ENCODE measurements at places on chromosomes 6 and 20.

- no peak for DNase-seq
Measured at GRCh38 chr6:30814146-30815040, 69.9 kb upstream of the DDR1 start.

DNA sequence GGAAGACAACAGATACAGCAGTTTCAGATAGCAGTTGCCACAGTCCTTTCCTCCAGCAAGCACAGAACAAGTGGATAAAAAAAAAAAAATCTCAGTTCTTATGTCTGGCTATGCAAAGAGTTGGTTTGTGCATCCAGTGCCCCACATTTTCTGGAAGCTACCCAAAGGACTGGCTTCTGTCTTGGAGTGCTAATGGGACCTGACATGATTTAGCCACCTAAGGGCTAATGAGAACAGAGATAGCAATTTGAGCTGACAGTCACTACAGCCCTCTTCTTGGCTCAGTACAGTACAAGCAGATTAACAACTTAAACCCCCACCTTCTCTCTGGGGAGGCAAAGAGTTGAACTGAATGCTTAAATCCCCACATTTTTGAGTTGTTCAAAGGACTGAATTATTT is 976.8 kb downstream of the TBC1D32 start:
- no peak for DNase-seq

GRCh38 chr6:49890988-49891387 is 24.7 kb upstream of the CRISP1 start:
- DNase-seq, result no peak

- peak; percentile 74 for DNase-seq
Measured at GRCh38 chr6:73262671-73263569, at the start of gene KHDC1. Gene KHDC1, minus strand, starts transcription at chr6:73263196. Its CDS starts 20,679 bp downstream, at chr6:73242517.

- no peak for DNase-seq
Measured at GRCh38 chr20:23631981-23632710, 5.6 kb downstream of the CST3 start.

- no peak for DNase-seq
Measured at GRCh38 chr6:2948228-2949025, 22.9 kb downstream of the SERPINB6 start.

- DNase-seq, result no peak
Measured at GRCh38 chr6:126027601-126028000, 41.3 kb downstream of the TRMT11 start.

DNA sequence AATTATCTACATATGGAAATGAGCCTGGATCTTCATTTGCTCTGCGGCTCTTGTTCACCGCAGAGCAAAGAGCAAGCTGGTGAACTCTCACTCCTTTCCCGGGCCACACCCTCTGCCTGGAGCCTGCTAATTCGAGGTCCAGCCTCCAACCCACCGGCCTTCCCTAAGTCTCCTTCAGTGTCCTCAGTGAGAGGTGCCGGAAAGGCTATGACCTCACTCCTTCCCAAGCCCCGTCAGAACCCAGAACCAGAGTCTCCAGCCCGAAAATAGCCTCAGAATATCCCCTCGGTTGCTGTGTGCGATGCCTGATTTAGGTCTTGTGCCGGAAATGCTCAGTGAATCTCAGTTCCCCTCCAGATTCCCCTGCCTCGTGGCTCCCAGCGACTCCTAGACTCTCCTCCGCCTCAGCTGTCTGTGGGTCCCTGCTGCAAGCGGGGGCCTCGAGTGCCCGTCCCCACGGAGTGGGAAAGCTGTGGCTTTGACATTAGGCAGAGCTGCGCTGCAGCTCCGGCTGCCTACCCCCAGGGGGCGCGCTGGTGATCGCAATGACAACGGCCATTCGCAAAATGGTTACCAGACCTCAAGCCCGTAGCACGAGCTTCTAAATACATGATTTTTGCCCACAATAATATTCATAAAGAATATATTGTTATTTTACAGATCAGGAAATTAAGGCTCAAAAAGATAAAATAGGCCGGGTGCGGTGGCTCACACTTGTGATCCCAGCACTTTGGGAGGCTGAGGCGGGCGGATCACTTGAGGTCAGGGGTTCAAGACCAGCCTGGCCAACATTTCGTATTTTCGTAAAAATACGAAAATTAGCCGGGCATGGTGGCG is 4.1 kb upstream of the BNIP5 start:
- DNase-seq, result peak; percentile 30

DNA sequence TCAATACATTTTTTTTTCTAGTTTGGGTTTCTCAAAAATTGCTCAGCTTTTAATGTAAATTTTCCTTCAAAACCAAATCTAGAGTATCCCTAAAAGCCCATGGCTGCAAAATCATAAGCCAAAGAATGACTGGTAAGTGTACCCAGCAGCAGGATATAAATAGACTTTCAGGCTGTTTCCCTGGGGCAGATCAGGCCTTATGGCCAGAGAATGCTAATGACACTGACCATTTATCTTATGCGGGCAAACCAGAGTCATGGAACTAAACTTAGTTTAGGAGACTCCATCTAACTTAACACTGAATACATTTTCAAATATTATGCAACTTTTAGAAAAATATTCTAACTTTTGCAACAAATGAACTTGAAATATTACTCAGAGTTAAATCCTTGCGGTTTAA is 7.4 kb downstream of the OSER1 start:
- DNase-seq, result no peak

GRCh38 chr20:41359541-41360011 is 7.0 kb downstream of the EMILIN3 start:
- no peak for DNase-seq

GRCh38 chr20:45429618-45430017 is 13.7 kb downstream of the PIGT start:
- no peak for DNase-seq

GRCh38 chr6:76972474-76972873 is 490.8 kb downstream of the HTR1B start:
- no peak for DNase-seq

DNA sequence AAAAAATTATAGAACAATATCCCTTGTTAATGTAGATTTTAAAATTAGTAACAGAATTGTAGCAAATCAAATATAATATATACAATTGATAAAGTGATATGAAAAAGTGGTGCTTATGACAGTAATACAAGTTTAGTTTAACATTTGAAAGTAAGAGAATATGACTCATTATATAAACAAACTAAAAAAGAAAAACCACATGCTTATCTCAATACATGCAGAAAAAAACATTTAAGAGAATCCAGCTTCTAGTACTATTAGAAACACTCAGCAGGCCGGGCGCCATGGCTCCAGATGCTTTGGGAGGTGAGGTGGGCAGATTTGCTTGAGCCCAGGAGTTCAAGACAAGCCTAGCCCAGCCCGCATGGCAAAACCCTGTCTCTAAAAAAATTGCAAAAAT is 60.7 kb upstream of the LAMA2 start:
- DNase-seq, result no peak

GRCh38 chr6:169220068-169220964 is 33.3 kb downstream of the THBS2 start:
- no peak for DNase-seq

- no peak for DNase-seq
Measured at GRCh38 chr6:80959034-80959433, 793.4 kb downstream of the TENT5A start.
